ENCODE measurements at places on chromosomes 12 and 14. TPM values are rescaled to one million over a fixed set of nuclear protein-coding genes. Genes with fewer than 3 reads are reported as not detected.

- H3K27me3 ChIP-seq = no peaks in the 10 kb centered on the region
- DNase-seq = peak; percentile 78
- peaks cover 8% of the 10 kb centered on the region for H3K4me1 ChIP-seq
- H3K4me3 ChIP-seq = no peak overlapping the region
- H3K27ac ChIP-seq = no peak overlapping the region
Measured at GRCh38 chr12:53065975-53066931, 12.9 kb downstream of the SPRYD3 start.

GRCh38 chr12:3278681-3279414 lies 201.7 kb downstream of the TSPAN9 start:
- H3K27me3 ChIP-seq = no peaks in the 10 kb centered on the region
- no peak overlapping the region for H3K27ac ChIP-seq
- no peak for DNase-seq
- no peak overlapping the region for H3K4me3 ChIP-seq

DNA sequence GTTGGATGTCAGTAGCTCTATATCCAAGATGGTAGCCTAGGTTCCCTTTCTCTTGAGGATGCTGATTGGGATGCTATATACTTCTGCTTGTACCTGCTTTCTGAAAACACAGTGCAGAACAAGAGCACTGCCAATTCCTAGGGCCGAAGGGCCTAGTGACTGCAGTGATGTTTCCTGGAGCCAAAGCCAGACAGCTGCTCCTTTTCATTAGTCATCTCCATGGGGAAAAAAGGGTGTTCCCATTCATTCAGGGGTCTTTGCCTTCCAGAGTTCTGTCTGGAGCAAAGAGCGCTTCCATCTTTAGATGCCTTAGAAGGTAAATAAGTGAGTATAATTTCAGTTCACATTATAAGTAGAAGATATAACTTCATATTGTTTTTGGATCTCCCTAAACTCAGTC lies 85.5 kb downstream of the PTPRB start:
- H3K4me1 ChIP-seq = no peaks in the 10 kb centered on the region
- peaks cover 6% of the 10 kb centered on the region for H3K27me3 ChIP-seq
- no peak overlapping the region for H3K27ac ChIP-seq
- H3K4me3 ChIP-seq = no peak overlapping the region
- DNase-seq = no peak

- no peak overlapping the region for H3K27ac ChIP-seq
- DNase-seq = no peak
Measured at GRCh38 chr12:114692186-114693058, 8.4 kb upstream of the TBX3 start.

GRCh38 chr12:94435511-94435927 lies 24.1 kb downstream of the CEP83 start:
- DNase-seq = no peak
- no peaks in the 10 kb centered on the region for H3K27me3 ChIP-seq
- H3K36me3 ChIP-seq = peaks cover 33% of the 10 kb centered on the region
- no peak overlapping the region for H3K27ac ChIP-seq
- peaks cover 34% of the 10 kb centered on the region for H3K4me1 ChIP-seq

DNA sequence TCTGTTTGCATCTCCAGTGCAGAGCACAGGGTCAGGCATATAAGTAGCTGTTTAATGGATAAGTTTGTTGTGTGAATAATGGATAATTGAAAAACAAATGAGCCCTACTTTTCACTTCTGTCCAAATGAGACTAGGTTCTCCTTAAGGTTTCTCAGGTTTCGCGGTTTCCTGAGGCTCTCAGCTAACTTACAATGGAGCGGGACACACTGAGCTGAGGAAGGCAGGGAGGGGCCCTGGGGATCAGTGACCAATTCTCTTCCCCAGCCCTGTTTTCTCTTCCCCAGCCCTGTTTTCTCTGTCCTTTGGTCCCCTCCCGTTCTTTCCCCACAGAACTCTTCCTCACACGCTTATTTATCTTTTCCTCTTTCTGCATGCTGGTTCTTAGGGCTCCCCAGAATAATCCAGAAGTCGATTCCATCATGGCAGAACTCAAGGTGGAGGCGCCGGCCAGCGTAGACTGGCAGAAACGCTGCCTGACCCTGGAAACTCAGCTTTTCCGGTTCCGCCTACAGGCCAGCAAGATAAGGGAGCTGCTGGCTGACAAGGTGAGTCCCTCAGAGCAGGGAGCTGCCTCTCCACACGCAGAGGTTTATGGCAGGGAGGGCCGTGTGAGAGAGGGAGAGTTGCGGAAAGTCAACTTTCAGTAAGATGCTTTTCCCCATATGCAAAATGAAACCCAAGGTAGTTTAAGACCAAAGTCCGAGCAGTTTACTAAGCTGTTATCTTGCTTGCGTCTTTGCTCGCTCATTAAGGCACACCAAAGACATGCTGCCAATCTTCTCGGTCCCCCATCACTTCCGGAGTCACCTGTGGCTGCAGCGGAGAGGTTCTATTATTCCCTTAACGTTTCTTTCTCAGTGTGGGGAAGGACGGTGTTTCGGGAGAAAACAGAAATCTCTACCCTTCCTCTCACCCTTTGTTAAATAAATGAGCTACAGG lies 8.6 kb downstream of the PLEKHH1 start:
- peak; percentile 31 for DNase-seq
- no peaks in the 10 kb centered on the region for H3K36me3 ChIP-seq
- peaks cover 6% of the 10 kb centered on the region for H3K4me1 ChIP-seq
- no peak overlapping the region for H3K27ac ChIP-seq
- H3K4me3 ChIP-seq = peak overlapping the region; percentile 60

DNA sequence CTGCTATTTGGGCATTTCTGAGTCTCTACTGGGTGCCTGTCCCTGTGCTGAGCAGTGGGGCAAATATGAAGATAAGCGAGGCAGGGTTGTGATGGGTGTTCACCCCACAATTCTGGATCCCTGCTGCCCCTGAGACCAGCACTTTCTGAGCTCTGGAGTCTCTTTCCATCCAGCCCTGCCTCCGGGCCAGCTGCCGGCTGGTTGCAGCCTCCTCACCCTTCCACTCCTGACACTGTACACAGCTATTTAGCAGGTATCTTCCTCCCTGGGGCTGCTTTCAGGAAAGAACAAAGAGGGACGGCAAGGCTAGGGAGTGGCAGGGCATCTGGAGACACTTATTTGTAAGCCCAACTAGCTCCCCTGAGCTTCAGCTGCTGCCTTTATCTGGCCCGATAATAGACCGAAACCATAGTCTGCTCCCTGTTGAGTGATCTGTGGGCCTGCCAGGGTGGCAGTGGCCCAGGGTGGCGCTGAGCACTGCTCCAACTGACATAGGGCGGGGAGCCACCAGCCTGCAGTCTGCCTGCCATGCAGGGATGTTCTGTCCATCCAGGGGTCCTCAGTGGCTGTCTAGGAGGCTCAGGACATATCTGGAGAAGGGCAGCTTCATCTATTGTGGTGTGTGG lies 7.6 kb upstream of the KRT80 start:
- peaks cover 7% of the 10 kb centered on the region for H3K27me3 ChIP-seq
- peaks cover 6% of the 10 kb centered on the region for H3K4me1 ChIP-seq
- H3K36me3 ChIP-seq = no peaks in the 10 kb centered on the region

GRCh38 chr12:120951-121350 lies 54.4 kb downstream of the IQSEC3 start:
- H3K27ac ChIP-seq = no peak overlapping the region
- no peak for DNase-seq

GRCh38 chr12:100897240-100897639 lies 102.7 kb downstream of the ANO4 start:
- H3K27me3 ChIP-seq = peaks cover 4% of the 10 kb centered on the region
- H3K4me1 ChIP-seq = no peaks in the 10 kb centered on the region
- no peak for DNase-seq
- H3K27ac ChIP-seq = no peak overlapping the region

DNA sequence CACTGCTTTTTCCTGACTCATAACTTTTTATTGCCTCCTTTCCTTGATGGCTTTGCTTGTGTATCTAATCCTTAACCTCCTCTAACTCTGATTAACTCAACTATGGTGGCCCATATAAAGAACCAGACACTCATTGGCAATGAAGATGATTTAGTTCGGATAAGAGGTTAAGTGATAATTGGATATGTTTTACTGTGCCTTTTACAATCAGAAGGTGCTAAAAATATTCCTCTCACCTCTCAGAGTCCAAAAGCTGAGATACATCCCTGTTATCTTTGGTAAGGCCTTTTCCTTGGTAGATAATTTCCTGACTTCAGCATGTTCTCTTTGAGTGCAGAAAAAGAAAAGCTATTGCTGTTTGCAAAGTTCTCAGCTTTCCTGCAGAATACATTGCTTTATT lies 367.7 kb downstream of the SLC16A7 start:
- H3K27me3 ChIP-seq = no peaks in the 10 kb centered on the region
- H3K4me1 ChIP-seq = no peaks in the 10 kb centered on the region
- H3K27ac ChIP-seq = no peak overlapping the region
- no peak for DNase-seq

- peaks cover 13% of the 10 kb centered on the region for H3K4me1 ChIP-seq
- H3K27me3 ChIP-seq = peaks cover 28% of the 10 kb centered on the region
- no peak for DNase-seq
Measured at GRCh38 chr14:99753225-99754140, 39.7 kb upstream of the EML1 start.

GRCh38 chr14:64812412-64812811 lies 67.3 kb downstream of the SPTB start:
- peaks cover 2% of the 10 kb centered on the region for H3K27me3 ChIP-seq
- H3K27ac ChIP-seq = no peak overlapping the region
- H3K4me1 ChIP-seq = peaks cover 7% of the 10 kb centered on the region
- no peak overlapping the region for H3K4me3 ChIP-seq

- no peak overlapping the region for H3K4me3 ChIP-seq
- no peak for DNase-seq
Measured at GRCh38 chr14:59739794-59740193, 130.8 kb downstream of the RTN1 start.

DNA sequence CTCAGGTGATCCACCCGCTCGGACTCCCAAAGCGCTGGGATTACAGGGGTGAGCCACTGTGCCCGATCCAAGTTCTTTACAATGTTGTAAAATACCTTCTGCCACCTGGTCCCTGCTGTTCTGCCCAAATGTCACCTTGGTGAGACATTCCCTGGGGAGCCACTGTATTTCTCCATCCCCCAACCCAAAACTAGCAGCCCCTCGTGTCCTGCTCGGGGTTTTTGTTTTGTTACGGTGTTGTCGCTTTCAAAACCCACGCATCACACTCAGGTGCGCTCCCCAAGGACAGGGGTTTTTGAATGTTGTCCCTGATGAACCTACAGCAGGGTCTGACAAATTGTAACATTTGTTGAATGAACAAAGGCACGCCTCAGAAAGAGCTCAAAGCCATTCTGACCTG lies 37.4 kb downstream of the CAMKK2 start:
- H3K27ac ChIP-seq = no peak overlapping the region
- H3K27me3 ChIP-seq = no peaks in the 10 kb centered on the region
- H3K36me3 ChIP-seq = peaks cover 39% of the 10 kb centered on the region
- no peaks in the 10 kb centered on the region for H3K4me1 ChIP-seq
- DNase-seq = no peak

- H3K4me3 ChIP-seq = no peak overlapping the region
- no peaks in the 10 kb centered on the region for H3K27me3 ChIP-seq
- no peak for DNase-seq
- no peak overlapping the region for H3K27ac ChIP-seq
Measured at GRCh38 chr12:1666685-1667162, 24.1 kb upstream of the ADIPOR2 start.

DNA sequence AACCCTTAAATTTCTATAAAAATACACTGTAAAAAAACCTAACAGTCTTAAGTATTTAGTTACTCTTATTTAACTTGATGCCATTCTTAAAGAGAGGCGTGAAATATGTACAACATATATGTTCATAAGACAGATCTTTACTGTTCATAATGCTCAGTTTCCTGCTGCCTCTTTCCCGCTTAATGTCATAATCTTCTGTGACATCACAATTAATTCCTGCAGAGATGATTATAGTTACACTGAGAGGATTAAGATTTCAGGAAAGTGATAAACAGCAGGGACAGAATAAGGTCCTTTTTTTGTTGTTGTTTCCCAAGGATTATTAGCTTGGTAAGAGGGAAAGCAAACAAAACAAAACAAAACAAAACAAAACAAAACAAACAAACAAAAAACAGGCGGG lies 801.4 kb downstream of the FLRT2 start:
- no peaks in the 10 kb centered on the region for H3K4me1 ChIP-seq
- no peak for DNase-seq
- H3K36me3 ChIP-seq = no peaks in the 10 kb centered on the region
- H3K4me3 ChIP-seq = no peak overlapping the region
- no peaks in the 10 kb centered on the region for H3K27me3 ChIP-seq

- peaks cover 76% of the 10 kb centered on the region for H3K4me1 ChIP-seq
- peaks cover 6% of the 10 kb centered on the region for H3K36me3 ChIP-seq
- no peaks in the 10 kb centered on the region for H3K27me3 ChIP-seq
- DNase-seq = peak; percentile 80
Measured at GRCh38 chr12:9702255-9702654, 30.6 kb downstream of the CLECL1 start.

DNA sequence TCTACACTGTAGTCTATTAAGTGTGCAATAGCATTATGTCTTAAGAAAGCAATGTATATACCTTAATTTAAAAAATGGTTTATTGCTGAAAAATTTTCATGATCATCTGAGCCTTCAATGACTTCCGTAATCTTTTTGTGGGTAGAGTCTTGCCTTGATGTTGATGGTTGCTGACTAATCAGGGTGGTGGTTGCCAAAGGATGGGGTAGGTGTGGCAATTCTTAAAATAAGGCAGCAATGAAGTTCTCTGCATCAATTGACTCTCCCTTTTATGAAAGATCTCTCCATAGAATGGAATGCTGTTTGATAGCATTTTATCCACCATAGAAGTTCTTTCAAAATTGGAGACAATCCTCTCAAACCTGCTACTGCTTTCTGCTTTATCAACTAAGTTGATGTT lies 41.1 kb downstream of the BBS10 start:
- no peak for DNase-seq
- H3K4me3 ChIP-seq = no peak overlapping the region
- H3K27ac ChIP-seq = no peak overlapping the region
- H3K36me3 ChIP-seq = no peaks in the 10 kb centered on the region
- H3K4me1 ChIP-seq = no peaks in the 10 kb centered on the region
- H3K27me3 ChIP-seq = peaks cover 3% of the 10 kb centered on the region

The HCAR2 gene
- not detected for total RNA-seq

The MFAP5 gene
- not detected for total RNA-seq

The PIK3C2G gene
- not detected for total RNA-seq

The SCFD1 gene
- total RNA-seq = 55.2 TPM

The ANO4 gene
- not detected for total RNA-seq

The CCDC63 gene
- not detected for total RNA-seq

The LBHD2 gene
- not detected for total RNA-seq

The HOXC9 gene
- total RNA-seq = not detected

The FOXG1 gene
- not detected for total RNA-seq

The DACT1 gene
- total RNA-seq = 4.0 TPM

The CEBPE gene
- total RNA-seq = 0.37 TPM
